Fibroblast of skin of left quadriceps (primary cell): ENCODE measurements at places on chromosomes 1 and 21.

DNA sequence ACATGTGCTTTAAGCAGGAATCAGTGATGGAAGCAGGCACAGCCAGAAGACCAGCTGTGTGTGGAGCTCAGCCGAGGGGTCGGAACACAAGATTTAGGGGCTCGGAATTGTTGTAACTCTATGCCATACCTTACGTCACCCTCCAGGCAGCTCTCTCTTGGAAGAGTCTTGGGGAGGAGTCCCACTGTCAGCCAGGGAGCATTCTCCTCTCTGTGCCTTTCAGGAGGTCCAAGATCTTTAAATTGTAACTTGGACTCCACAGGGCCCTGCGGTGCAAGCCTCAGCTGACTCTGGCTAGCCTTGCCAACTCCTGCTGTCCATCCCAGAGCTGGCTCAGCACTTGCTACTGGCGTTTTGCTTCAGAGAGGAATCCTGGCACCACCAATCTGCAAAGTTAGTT is 26.4 kb upstream of the ROR1 start:
- DNase-seq, result peak; percentile 18

DNA sequence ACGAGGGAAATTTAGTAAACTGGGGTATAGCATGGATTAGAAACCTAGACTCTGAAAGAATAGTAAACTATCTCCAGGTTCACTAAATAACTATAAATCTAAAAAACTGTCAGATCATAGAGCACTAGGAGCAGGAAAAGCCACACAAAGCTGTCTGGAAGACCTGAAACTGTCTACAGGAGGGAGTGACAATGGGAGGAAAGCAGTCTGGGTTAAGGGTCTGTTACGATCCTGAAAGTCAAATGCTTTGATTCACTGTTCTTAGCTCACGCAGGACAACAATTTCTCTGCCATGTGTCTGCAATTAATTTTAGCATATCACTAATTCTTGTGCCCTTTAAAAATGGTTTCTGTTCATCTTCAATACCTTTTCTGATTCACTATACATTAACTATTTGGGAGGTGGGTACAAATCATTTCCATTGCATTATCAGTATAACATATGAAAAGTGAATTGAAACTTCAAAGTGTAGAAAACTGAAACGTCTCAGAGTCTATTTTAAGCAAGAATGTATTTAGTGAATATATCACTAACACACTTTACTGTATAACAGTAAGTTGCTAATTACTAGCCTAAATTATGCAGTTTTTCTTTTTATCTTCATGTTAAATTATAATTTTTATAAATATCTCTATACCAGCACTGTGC is 18.4 kb downstream of the CEP170 start:
- DNase-seq, result no peak

DNA sequence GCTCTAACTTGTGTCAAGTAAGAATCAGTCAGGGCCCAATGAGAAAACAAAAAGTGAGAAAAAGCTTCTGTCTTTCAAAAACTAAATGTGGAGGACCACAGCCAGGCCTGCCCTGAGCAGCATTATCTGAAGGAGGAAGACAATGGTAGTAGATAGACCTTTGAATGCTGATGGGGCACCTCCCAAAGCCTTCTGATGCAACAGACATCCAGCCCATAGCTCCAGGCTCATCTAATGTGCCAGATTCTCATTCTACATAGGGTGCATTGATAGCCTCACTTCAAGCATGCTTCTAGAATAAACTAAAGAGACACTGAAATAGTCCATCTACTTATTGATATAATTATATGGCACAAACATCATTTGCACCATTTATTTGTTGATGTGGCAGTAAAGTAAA is 351.6 kb downstream of the HHIPL2 start:
- no peak for DNase-seq

DNA sequence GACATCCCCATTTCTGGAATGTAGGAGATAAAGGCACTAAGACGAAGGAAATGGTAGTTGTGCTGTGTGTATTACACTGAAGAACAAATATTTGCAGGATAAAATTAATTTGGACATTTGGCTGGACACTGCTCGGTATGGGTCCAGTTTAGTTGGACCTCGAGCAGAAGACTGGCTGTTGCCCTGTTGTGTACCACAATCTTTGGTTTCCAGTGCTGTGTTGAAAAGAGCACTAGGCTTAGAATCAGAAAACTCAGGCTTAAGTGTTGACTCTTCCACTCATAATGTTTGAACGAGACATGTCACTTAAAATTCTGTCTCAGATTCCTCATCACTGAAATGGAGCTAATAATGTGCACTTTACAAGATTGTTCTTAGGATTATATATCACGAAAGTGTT is 1.2 kb upstream of the ARPC5 start:
- no peak for DNase-seq

DNA sequence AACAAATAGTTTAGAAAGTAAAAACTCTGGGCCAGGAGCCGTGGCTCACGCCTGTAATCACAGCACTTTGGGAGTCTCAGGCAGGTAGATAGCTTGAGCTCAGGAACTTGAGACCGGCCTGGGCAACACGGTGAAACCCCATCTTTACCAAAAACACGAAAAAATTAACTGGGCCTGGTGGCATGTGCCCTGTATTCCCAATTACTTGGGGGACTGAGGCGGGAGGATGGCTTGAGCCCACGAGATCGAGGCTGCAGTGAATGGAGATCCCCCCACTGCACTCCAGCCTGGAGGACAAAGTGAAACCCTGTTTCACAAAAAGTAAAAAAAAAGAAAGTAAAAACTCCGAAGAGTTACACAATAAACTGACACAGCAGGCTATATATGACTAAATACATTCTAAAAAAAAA is 10.6 kb downstream of the CEP170 start:
- DNase-seq, result no peak

- DNase-seq, result peak; percentile 99
Observed at GRCh38 chr1:218705911-218706893, 361.1 kb downstream of the TGFB2 start.

- DNase-seq, result peak; percentile 26
Observed at GRCh38 chr1:161013488-161014230, 7.3 kb downstream of the F11R start.

DNA sequence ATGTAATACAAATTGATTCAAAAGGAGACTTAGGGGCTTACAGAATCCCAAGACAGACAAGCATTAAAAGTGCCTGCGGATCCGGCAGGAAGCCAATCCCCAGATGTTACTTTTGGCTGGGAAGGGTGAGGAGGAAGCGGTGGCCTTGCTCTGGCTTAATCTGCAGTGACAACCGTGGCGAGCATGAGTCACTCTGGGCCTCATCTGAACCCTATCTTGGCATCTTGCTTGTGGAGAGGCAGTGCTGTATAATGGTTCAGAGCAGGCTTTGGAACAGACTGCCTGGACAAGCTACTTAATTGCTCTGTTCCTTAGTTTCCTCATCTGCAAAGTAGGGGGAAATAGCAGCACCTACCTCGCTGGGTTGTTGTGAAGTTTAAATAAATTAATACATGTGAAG is 74.1 kb downstream of the XCL2 start:
- peak; percentile 73 for DNase-seq
